ENCODE measurements at places on chromosomes 2 and 18.

DNA sequence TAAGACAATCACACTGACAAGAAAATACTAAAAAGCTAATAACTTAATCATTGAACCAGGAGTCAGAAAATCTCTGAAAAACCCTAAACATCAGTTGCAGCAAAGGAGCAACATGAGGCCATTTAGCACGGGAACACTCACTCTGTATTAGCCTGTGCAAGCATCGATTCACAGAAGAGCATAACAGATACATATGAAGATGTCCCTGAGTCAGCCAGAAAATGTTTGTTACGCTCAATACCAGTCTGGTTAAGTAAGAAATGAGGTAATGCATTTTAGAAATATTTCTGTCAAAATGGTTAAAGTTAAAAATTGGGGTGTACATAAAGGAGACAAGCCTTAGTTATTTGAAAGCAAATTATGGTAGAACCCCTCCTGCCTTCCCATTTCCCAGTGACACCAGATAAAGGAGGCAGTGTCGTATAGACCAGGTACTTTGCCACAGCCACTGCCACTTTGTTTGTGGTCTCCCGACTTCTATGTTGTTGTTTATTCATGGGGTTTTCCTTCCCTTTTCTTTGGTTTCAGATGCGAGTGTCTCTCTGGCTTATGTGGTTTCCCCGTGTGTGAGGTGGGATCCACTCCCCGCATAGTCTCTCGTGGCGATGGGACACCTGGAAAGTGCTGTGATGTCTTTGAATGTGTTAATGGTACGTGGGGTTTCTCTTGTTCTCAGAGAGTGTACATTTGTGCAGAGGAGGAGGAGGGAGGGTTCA lies 108.6 kb downstream of the CRIM1 start:
- H3K4me1 ChIP-seq: peaks cover 59% of the 10 kb centered on the region
- peak overlapping the region; percentile 37 for H3K27ac ChIP-seq
- no peak overlapping the region for H3K4me3 ChIP-seq
- H3K36me3 ChIP-seq: no peaks in the 10 kb centered on the region
- H3K27me3 ChIP-seq: no peaks in the 10 kb centered on the region
- no peak for DNase-seq

DNA sequence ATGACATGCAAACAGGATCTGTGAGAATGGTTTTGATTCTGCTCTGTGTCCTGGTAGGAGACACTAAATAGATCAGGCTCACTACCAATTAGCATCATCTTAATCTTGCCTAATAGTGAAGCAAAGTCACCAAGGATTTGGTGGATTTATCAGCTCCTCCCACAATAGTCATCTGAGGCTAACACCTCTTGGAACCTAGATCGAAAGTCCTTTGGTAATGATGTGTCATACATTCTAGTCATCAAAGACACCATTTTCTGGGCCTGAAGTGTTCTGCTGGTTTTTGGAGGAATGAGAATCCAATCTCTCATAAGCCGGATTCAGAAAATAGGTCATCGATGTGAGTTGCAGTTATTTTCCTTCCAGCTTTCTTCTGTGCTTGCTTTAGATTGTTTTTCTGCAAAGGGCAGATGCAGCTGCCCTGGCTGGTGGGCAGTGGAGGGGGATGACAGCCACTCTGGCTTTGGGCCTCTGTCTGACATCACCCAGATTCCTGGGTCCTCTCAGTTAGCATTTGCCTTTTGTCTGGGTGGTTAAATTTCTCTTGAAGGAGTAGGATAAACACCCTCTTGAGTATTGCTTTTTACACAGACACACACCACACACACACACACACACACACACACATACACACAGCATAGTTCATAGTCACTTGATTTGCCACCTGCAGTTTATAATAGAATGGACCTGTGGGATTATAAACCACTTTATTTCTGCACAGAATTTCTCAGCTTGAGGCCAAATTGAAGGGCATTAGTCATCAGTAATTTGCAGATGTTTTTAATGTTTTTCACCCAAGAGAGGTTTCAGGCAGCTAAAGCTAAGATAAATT lies at the start of gene MYO3B:
TSS of gene MYO3B (plus strand) at position 198 of the 832 bp plus-strand sequence. CDS start at position 339, 141 bp downstream.
- H3K4me3 ChIP-seq: no peak within 1 kb of the TSS
- no peak for DNase-seq
- H3K27ac ChIP-seq: no peak within 1 kb of the TSS
- no peaks in the 10 kb centered on the region for H3K27me3 ChIP-seq
- no peaks in the 10 kb centered on the region for H3K36me3 ChIP-seq
- H3K4me1 ChIP-seq: no peaks in the 10 kb centered on the region

DNA sequence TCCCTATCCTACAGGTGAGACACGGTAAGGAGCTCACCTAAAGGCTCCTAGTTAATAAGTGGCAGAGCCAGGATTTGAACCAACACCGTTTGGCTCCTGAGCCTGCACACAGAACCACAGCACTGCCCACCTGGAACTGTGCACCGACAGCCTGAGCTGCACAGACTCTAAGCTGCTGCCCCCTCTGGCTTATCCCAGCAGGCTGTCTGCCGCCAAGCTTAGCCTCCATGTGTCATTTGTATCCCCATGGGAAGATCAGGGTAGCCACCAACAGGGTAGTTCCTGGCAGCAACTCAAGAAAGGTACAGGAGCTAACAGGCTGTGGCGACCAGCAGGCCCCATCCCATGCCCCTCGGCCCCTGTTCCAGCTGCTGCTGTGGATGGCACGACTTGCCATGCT lies 135.7 kb downstream of the LRRC30 start:
- H3K4me1 ChIP-seq: peaks cover 9% of the 10 kb centered on the region
- no peak overlapping the region for H3K4me3 ChIP-seq
- H3K27ac ChIP-seq: no peak overlapping the region

DNA sequence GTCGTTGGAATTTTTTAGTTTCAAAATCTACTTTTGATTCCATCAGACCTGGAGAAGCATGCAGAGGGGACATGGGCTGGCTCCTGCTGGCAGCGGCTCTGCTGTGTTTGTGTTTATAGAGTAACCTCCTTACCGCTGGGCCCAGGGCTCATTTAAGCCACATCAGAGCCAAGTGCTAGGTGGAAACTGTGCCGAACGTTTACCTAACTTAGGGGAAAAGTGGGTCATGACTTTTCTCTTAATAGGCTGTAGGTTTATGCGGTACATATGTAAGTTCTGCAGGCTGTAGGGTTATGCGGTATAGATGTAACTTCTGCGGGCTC lies 17.7 kb downstream of the CNDP2 start:
- H3K27ac ChIP-seq: no peak overlapping the region
- no peak for DNase-seq
- H3K36me3 ChIP-seq: peaks cover 45% of the 10 kb centered on the region
- no peaks in the 10 kb centered on the region for H3K4me1 ChIP-seq
- no peak overlapping the region for H3K4me3 ChIP-seq

DNA sequence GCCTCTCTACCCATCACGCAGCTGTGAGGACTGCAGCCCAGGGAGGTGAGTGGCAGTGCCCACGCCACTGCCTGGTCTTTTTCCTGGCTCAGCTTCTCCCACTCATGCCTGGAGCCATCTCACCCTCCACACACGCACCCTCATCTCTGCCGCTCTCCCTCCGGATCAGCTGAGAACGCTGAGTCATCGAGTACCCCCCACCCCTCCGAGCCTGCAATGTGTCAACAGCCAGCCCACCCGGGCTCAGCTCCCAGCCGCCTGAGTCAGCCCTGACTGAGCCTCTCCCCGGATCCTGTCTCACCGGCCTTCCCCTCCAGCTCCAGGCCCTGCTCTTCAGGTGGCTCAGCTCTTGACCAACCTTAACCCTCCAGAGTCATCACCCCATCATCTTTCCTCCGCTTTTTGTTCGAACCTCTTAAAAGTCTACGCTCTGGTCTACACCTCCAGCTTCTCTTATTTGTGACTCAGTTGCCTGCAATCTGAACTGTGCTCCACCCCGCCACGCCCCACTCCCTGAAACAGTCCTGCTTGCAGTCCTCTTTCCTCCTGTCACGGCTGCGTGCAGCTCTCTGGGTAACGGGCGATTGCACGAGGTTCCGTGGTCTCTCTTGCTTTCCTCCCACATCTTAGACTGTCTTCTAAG lies 94.4 kb upstream of the ASAP2 start:
- DNase-seq: peak; percentile 62
- no peaks in the 10 kb centered on the region for H3K27me3 ChIP-seq
- peak overlapping the region; percentile 31 for H3K4me3 ChIP-seq
- no peaks in the 10 kb centered on the region for H3K4me1 ChIP-seq
- H3K36me3 ChIP-seq: no peaks in the 10 kb centered on the region

DNA sequence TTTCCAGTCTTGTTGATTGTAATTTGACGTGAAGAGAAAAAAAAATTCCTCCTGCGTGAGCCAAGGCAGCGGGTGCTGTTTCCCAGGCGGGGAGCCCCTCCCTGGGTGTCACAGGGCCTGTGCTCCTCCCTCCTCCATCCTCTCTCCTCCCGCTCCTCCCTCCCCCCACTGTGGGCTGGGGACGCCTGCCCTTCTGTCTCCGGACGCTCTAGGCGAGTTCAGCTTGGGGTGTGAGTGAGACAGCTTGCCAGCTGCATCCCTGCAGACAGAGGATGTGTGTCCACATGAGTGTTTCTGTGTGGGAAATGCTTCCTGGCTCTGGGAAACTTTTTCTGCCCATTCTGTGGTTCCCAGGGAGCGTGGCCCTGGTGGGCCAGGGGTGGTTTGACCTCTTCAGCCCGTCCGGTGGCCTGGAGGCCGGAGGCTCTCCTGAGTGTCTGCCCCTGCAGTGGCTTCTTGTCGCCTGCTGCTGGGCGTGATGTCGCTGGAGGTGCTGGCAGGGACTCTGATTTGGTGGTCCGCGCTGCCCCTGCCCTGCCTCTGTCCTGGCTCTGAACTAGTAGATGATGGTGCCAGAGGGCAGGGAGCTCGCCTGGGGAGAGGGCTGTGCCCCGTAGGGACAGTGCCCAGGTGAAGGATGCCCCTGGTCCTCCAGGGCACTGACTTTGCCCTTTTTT lies 96.4 kb downstream of the USP40 start:
- H3K36me3 ChIP-seq: peaks cover 22% of the 10 kb centered on the region
- peak overlapping the region; percentile 13 for H3K4me3 ChIP-seq
- peak overlapping the region; percentile 44 for H3K27ac ChIP-seq

DNA sequence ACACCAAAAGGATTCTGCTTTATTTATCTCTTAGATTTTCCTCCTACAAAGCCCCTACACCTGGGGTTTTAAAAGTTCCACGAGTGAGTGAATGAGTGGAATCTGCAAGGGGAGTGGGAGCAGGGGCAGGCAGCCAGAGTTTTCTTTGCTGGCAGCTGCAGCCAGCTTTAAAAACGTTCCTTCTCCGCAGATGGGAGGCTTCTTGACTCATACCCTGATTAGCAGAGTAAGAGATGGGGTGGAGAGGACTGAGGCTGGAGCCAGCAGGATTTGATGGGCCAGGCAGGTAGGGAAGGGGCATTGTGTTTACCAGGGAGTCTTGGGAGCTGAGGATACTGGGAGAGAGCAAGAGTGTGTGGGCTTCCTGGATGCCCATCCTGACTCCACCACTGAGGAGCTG lies 99.6 kb upstream of the TNP1 start:
- H3K27ac ChIP-seq: no peak overlapping the region
- H3K4me3 ChIP-seq: no peak overlapping the region
- no peaks in the 10 kb centered on the region for H3K4me1 ChIP-seq

GRCh38 chr2:105072039-105072438 lies 34.2 kb downstream of the MRPS9 start:
- H3K27ac ChIP-seq: no peak overlapping the region
- no peak for DNase-seq
- H3K4me1 ChIP-seq: no peaks in the 10 kb centered on the region
- H3K27me3 ChIP-seq: no peaks in the 10 kb centered on the region
- no peak overlapping the region for H3K4me3 ChIP-seq

- H3K27ac ChIP-seq: no peak overlapping the region
- DNase-seq: no peak
- H3K4me1 ChIP-seq: no peaks in the 10 kb centered on the region
- no peaks in the 10 kb centered on the region for H3K36me3 ChIP-seq
- no peaks in the 10 kb centered on the region for H3K27me3 ChIP-seq
- no peak overlapping the region for H3K4me3 ChIP-seq
Observed at GRCh38 chr2:234102112-234102511, 51.6 kb downstream of the SPP2 start.

GRCh38 chr18:45249246-45249661 lies 366.0 kb upstream of the SLC14A2 start:
- peaks cover 56% of the 10 kb centered on the region for H3K4me1 ChIP-seq
- no peaks in the 10 kb centered on the region for H3K27me3 ChIP-seq
- peak overlapping the region; percentile 93 for H3K27ac ChIP-seq

DNA sequence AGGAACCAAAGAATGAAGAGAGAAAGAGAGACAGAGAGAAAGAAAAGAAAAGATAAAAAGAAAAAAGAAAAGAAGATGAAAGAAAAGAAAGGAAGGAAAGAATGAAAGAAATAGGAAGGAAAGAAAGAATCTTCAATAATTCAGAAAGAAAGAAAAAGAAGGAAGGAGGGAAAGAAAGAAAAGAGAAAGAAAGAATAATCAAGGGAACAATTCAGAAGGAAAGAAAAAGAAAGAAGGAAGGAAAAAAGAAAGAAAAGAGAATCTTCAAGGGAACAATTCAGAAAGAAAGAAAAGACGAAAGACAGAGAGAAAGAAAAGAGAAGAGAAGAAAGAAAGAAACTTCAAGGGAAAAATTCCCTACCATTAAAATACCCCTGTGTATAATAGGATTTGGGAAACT lies 5.6 kb upstream of the KCTD1 start:
- no peak overlapping the region for H3K4me3 ChIP-seq
- H3K4me1 ChIP-seq: peaks cover 4% of the 10 kb centered on the region
- DNase-seq: no peak

DNA sequence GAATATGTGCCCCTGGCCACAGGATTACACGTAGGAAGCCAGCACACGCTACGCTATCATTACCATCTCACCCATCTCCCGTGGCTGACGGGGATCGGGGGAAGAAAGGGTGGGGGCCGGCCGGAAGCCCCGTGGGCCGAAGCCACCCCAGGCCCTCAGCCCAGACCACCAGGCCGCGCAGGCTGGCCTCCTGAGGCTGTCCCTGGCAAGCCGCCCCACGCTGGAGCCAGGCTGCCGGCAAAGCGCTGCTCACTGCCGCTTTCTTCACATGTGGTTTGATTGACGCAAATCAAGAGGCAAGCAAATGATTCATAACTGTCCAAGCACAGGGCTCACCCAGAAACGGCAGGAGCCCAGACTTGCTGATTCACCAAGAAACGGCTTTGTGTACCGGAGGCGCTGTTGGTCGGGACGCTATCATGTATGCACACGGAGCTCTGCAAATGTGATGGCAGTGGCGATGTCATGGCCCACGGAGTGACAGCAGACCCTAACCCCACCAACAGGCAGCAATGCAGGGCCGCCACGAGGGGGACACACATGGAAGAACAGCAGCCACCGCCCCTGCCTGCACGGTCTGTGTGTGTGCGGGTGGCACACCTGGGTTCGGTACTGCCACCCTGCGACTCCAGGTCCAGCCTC lies 125.7 kb downstream of the HDAC4 start:
- H3K36me3 ChIP-seq: no peaks in the 10 kb centered on the region
- H3K27ac ChIP-seq: peak overlapping the region; percentile 50
- DNase-seq: peak; percentile 64
- H3K27me3 ChIP-seq: no peaks in the 10 kb centered on the region

GRCh38 chr2:25473758-25474340 lies 132.1 kb upstream of the DNMT3A start:
- H3K27me3 ChIP-seq: no peaks in the 10 kb centered on the region
- no peaks in the 10 kb centered on the region for H3K4me1 ChIP-seq
- DNase-seq: no peak
- H3K4me3 ChIP-seq: no peak overlapping the region

- H3K27me3 ChIP-seq: no peaks in the 10 kb centered on the region
- no peak for DNase-seq
- no peaks in the 10 kb centered on the region for H3K4me1 ChIP-seq
- peak overlapping the region; percentile 78 for H3K4me3 ChIP-seq
- peak overlapping the region; percentile 63 for H3K27ac ChIP-seq
Observed at GRCh38 chr2:178523596-178524134, 43.4 kb downstream of the PLEKHA3 start.

GRCh38 chr2:98583276-98583675 lies 25.0 kb downstream of the COA5 start:
- no peak for DNase-seq
- no peaks in the 10 kb centered on the region for H3K4me1 ChIP-seq
- no peak overlapping the region for H3K4me3 ChIP-seq
- peaks cover 3% of the 10 kb centered on the region for H3K36me3 ChIP-seq
- H3K27ac ChIP-seq: no peak overlapping the region
